ENCODE measurements at places on chromosomes 2 and 18. TPM values are rescaled to one million over a fixed set of nuclear protein-coding genes. Genes with fewer than 3 reads are reported as not detected.

Gene HES6
- 1.7 TPM for total RNA-seq

DNA sequence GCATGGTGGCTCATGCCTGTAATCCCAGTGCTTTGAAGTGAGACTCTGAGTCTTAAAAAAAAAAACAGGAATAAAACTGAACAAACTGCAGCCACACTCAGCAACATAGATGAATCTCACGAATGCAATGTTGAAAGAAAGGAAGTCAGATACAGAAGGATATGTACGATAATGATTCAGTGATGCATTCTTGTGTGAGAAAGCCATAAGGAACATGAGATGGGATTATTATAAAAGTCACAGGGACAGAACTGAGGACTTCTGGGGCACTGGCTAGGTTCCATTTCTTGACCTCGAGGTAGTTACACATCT is 56.9 kb upstream of the SMAD2 start:
- no peaks in the 10 kb centered on the region for H3K27me3 ChIP-seq
- H3K4me3 ChIP-seq: no peak overlapping the region
- H3K36me3 ChIP-seq: no peaks in the 10 kb centered on the region

DNA sequence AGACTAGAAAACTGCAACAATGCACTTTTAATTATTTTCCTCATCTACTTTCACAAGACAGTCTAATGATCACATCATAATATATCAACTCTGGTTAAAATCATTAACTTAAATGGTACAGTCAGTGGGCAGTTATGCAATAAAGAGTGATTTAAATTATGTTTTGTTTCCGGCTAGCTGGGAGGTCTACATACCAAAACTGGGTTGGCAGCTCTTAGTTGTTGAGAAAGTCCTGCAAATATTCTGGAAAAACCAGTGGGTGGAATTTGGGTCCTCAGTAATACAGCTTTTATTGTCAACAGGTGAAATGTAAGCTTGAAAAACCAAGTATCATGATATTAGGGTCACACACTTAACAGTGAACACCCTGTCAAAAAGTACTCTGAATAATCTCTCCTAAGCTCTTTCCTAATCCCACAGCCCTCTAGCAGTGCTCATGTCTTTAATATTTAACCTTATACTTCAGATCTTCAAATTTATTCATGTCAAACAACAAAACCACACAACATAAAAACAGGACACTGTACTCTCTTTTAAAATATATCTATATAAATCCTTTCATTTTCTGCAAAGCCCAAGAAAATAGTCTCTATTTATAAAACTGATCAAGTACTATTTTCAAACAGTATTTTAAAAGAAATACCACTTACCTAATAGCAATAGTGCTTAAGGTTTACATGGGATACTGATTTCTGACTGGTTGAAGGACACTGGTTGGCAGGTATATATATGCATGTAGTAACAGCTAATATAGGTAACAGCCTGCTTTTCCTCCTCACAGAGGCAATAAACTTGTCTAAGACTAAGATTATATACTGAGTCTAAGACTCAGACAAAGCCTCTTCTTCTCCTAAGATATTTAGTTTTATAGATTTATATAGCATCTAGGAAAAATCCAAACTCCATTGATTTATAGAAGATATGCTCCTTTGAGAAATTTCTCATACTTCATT is 103.8 kb downstream of the GAREM1 start:
- no peak overlapping the region for H3K27ac ChIP-seq
- no peaks in the 10 kb centered on the region for H3K4me1 ChIP-seq
- no peak overlapping the region for H3K4me3 ChIP-seq
- no peaks in the 10 kb centered on the region for H3K36me3 ChIP-seq
- DNase-seq: no peak

- no peak for DNase-seq
- no peak overlapping the region for H3K27ac ChIP-seq
- peaks cover 30% of the 10 kb centered on the region for H3K36me3 ChIP-seq
- H3K27me3 ChIP-seq: no peaks in the 10 kb centered on the region
Observed at GRCh38 chr2:45458909-45459563, 152.0 kb downstream of the SRBD1 start.

GRCh38 chr2:177676636-177677035 is 284.1 kb downstream of the AGPS start:
- H3K27me3 ChIP-seq: peaks cover 4% of the 10 kb centered on the region
- no peaks in the 10 kb centered on the region for H3K4me1 ChIP-seq
- H3K27ac ChIP-seq: no peak overlapping the region

Gene RIT2
- not detected for total RNA-seq

GRCh38 chr2:32946314-32947075 is at the start of gene LTBP1:
Gene LTBP1, plus strand, starts transcription at chr2:32946953. Its CDS starts 372 bp downstream, at chr2:32947325.
- peak; percentile 7 for DNase-seq
- peaks cover 33% of the 10 kb centered on the region for H3K27me3 ChIP-seq
- peak within 1 kb of the TSS; percentile 76 for H3K4me3 ChIP-seq
- no peaks in the 10 kb centered on the region for H3K4me1 ChIP-seq
- no peak within 1 kb of the TSS for H3K27ac ChIP-seq

GRCh38 chr18:111306-112014 is 46.9 kb upstream of the USP14 start:
- H3K4me1 ChIP-seq: peaks cover 8% of the 10 kb centered on the region
- peak; percentile 64 for DNase-seq
- no peaks in the 10 kb centered on the region for H3K27me3 ChIP-seq
- peak overlapping the region; percentile 96 for H3K27ac ChIP-seq
- H3K36me3 ChIP-seq: peaks cover 3% of the 10 kb centered on the region
- peak overlapping the region; percentile 87 for H3K4me3 ChIP-seq

Gene CRYGD
- total RNA-seq: not detected

GRCh38 chr2:60411295-60411694 is 142.2 kb downstream of the BCL11A start:
- H3K36me3 ChIP-seq: no peaks in the 10 kb centered on the region
- H3K4me1 ChIP-seq: peaks cover 3% of the 10 kb centered on the region
- no peak overlapping the region for H3K27ac ChIP-seq
- H3K27me3 ChIP-seq: no peaks in the 10 kb centered on the region
- no peak for DNase-seq

GRCh38 chr2:886072-887022 is 64.3 kb upstream of the SNTG2 start:
- H3K4me3 ChIP-seq: no peak overlapping the region
- H3K27ac ChIP-seq: no peak overlapping the region
- H3K27me3 ChIP-seq: peaks cover 31% of the 10 kb centered on the region
- H3K4me1 ChIP-seq: no peaks in the 10 kb centered on the region
- no peaks in the 10 kb centered on the region for H3K36me3 ChIP-seq

DNA sequence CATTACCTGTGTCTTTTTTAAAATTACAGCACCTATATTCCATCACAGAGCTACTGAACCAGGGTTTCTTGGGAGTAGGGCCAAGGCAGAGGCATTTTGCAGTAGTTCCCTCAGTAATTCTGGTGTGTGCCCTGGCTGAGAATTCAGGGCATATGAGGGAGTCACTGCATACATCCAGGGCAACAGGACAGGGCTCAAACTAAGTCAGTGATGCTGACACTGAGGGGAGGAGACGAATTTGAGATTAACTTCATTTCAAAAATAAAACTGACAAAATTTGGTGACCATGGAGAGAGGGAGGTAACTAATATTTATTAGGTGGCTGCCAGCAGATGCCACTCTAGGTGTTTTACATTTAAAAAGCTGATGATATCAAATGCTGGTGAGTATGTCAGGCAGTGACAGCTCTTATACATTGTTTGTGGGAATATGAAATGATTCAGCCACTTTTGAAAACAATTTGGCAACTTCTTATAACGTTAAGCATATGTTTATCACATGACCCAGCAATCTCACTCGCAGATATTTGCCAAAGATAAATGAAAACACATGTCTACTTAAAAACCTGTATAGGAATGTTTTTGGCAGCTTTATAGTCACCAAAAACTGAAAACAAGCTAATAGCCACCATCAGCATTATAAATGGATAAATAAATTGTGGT is 20.3 kb downstream of the STRADB start:
- H3K27ac ChIP-seq: no peak overlapping the region
- no peaks in the 10 kb centered on the region for H3K4me1 ChIP-seq
- no peaks in the 10 kb centered on the region for H3K27me3 ChIP-seq
- DNase-seq: no peak
- no peak overlapping the region for H3K4me3 ChIP-seq

DNA sequence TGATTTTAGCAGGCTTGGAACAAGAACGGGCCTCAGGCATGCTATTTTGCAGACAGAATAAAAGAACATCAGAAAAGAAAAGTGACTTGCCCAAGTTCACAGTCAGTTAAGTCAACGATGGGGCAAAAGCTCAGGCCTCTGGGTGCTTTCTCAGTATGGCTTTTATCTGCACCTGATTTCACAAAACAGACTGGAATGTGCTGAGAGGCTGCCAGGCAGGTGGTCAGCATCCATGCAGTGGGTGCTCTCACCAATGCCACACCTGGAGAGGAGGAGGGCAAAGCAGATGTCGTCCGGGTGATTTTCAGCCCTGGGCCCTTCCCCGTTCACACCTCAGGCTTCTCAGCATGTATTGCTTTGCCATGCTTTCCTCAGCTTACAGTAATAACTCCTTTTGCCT is 854.6 kb downstream of the RNF144A start:
- H3K36me3 ChIP-seq: no peaks in the 10 kb centered on the region
- DNase-seq: no peak
- H3K4me3 ChIP-seq: no peak overlapping the region
- no peak overlapping the region for H3K27ac ChIP-seq
- peaks cover 7% of the 10 kb centered on the region for H3K4me1 ChIP-seq

Gene PRADC1
- 7.8 TPM for total RNA-seq

- H3K4me3 ChIP-seq: no peak overlapping the region
- H3K27me3 ChIP-seq: no peaks in the 10 kb centered on the region
- H3K4me1 ChIP-seq: peaks cover 7% of the 10 kb centered on the region
- H3K36me3 ChIP-seq: peaks cover 17% of the 10 kb centered on the region
- DNase-seq: no peak
Observed at GRCh38 chr2:134386310-134386709, 132.4 kb downstream of the MGAT5 start.

DNA sequence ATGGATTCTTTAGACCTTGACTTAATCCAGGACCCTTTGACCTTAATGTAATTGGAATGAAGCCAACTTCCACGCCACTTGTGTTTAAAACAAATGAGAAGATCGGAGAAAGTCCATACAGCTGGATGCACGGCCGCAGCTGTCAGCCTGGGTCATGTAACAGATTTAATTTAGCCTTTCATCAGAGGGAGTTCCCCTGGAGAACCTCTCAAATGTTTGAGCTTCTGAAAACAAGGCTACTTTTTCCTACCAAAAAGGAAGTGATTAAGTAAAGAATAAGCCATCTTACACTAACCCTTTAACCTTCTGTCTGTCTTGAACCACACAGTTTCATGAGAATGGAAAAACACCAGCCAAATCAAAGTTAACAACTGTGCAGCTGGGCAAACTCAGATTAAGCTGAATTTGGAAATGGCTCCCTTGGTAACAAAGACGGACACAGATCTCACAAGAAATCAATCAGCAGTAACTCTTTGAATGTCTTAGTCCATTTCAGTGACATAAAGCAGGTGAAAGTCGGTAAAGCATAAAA is 103.6 kb downstream of the DOCK10 start:
- peak overlapping the region; percentile 67 for H3K4me3 ChIP-seq
- peaks cover 8% of the 10 kb centered on the region for H3K36me3 ChIP-seq
- peaks cover 89% of the 10 kb centered on the region for H3K4me1 ChIP-seq
- no peaks in the 10 kb centered on the region for H3K27me3 ChIP-seq
- DNase-seq: no peak

DNA sequence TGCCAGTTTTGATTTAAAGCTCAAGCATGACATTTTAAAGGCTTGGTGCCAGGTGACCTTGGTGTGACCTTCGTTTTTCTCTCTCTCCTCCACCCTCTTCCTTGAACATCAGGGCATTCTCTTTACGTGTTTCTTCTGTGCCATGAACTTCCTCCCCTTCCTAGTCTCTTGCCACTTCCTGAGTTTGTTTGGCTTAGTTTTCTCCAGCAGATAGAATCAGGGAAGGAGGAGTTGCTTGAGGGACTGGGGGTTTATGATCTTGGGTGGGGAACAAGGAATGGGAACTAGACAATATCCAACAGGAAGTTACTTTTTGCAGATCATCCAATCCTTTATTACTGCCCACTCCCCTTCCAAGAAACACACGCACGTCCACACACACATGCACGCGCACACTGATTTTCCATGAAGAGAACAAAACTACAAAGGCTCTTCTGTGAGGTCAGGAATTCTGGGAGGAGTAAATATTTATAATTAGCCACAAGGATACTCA is 210.6 kb upstream of the EPAS1 start:
- no peak overlapping the region for H3K4me3 ChIP-seq
- no peaks in the 10 kb centered on the region for H3K27me3 ChIP-seq
- no peak overlapping the region for H3K27ac ChIP-seq
- H3K4me1 ChIP-seq: peaks cover 10% of the 10 kb centered on the region
- peaks cover 34% of the 10 kb centered on the region for H3K36me3 ChIP-seq

DNA sequence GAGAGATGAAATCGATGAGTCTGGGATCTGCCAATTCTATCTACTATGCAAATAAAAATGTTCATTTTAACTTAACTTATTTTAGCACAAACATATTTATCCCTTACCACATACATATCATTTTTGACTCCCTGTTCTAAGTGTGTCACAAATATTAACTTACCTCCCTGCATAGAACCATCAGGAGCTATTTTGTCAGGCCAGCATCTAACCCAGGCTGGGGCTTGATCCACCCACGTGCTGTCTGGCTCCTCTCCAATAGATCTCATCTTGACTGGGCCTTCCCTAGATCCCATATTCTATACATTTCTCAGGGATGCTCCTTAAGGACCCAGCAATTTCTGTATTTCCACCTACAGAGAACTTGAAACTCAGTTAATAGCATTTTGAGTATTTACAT is 20.9 kb downstream of the NTSR2 start:
- no peak overlapping the region for H3K27ac ChIP-seq
- H3K4me3 ChIP-seq: no peak overlapping the region
- peaks cover 4% of the 10 kb centered on the region for H3K27me3 ChIP-seq

- no peak overlapping the region for H3K4me3 ChIP-seq
- H3K36me3 ChIP-seq: no peaks in the 10 kb centered on the region
- no peak for DNase-seq
- H3K27me3 ChIP-seq: no peaks in the 10 kb centered on the region
- no peak overlapping the region for H3K27ac ChIP-seq
Observed at GRCh38 chr2:138601458-138602165, 100.0 kb downstream of the SPOPL start.

Gene ADCY3
- 8.5 TPM for total RNA-seq

DNA sequence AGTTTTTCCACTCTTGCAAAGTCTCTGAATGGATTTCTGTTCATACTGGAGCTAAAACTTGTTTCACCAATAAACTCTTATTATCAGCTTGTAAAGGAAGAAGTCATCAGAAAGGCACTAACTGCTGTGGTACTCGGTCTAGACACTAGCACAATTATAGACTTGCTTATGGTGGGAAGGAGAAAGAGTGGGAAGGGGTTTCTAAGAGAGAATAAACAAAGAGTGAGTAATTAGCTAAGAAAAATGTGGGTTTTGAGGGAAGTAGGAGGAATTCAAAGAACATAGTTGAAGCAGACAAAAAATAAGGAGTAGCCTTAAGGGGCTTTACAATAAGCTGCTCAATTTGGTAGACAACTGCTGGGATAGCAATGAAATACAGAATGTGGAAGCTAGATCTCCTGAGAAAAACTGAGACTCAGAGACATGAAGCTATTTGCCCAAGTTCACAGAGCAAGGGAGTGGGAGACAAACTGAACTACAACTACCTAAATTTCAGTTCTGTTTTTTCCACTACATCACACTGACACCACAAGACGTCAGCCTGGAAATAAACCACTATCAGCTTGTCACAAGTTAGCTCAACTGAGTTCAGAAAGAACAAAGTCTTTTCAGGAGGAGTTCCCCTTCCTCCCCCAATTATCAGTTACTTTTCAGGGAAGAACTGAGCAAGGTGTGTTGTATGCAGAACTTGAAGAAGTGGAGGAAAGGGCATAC is 59.7 kb downstream of the MAP4K3 start:
- DNase-seq: no peak
- H3K4me1 ChIP-seq: peaks cover 5% of the 10 kb centered on the region
- H3K27ac ChIP-seq: peak overlapping the region; percentile 2

All from naive thymus-derived CD8-positive, alpha-beta T cell (primary cell).